ENCODE measurements at places on chromosomes 7 and 10. TPM values are rescaled to one million over a fixed set of nuclear protein-coding genes. Genes with fewer than 3 reads are reported as not detected.

Gene SEPTIN14
- not detected for total RNA-seq

Gene CROT
- total RNA-seq = 37.6 TPM

Gene ANKRD1
- 0.52 TPM for total RNA-seq

Gene GJD4
- total RNA-seq = 0.22 TPM
